ENCODE measurements at places on chromosomes 6 and 20.

DNA sequence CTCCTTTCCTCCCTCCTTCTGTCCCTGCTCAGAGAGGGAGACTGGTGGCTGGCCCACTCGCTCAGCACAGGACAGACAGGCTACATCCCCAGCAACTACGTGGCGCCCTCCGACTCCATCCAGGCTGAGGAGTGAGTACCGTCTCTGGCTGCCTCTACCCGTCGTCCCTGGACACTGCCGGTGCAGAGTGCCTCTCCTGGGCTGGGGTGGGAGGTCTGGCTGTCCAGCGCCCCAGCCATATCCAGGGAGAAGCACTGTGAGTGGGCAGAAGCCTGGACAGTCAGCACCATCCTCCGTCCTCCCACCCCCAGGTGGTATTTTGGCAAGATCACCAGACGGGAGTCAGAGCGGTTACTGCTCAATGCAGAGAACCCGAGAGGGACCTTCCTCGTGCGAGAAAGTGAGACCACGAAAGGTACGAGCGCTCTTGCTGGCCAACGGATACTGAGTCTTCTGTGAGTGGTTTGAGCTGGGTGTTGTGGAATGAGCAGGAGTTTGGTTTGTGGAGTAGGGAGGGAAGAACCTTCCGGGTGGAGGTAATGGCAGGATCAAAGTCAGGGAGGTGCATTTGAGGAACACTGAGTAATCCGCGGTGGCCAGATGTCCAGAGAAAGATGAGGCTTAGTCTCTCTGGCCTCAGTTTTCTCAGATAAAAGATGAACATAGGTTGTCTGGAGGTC, 48.1 kb downstream of the SRC start:
- no peak for DNase-seq

GRCh38 chr20:36848677-36849076, 27.3 kb upstream of the TLDC2 start:
- no peak for DNase-seq

DNA sequence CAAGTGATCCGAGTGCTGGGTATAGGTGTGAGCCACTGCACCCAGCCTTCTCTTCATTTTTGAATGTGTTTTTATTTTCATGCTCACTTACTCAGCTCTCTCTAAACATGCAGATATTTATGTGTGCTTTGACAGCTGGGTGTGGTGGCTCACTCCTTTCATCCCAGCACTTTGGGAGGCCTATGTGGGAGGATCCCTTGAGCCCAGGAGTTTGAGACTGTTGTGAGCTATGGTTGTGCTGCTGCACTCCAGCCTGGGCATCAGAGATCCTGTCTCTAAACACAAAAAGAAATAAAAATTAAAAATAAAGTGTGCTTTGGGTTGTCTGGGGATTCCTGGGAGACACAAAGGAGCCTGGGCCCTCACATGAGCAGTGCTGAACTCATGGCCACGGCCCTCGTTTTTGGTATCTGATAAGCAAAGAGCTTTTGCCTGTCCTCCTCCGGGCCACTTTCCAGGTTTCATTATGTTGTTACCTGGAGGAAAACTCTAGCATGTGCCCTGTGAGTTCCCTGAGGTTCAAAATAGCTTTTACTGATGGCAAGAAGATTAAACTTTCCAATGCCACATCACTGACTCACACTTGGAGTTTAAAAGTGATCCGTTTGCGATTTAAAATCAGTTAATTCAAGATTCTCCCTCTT, 78.5 kb downstream of the CD164 start:
- no peak for DNase-seq

- DNase-seq, result no peak
These were observed 490 bp downstream of the JAG1 start for GRCh38 chr20:10673176-10673841.

DNA sequence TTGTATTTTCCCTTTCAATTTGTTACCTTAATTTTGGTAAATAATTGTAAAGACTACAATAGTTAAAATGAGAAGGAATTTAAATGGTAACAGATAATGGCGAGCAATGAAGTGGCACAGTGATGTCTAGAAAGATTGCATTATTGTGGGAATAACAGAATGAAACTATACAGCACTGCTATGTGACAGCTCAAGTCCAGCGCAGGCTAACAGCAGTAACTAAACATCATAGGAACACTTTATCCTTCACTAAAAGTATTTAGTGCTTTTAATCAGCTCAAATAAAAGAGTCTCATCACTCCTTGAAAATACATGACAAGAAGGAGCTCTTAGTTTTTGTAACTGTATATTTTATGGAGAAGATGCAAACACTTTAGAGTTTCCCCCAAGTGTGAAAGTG, 190.8 kb downstream of the TENT5A start:
- DNase-seq, result no peak

GRCh38 chr6:133551847-133552341, 310.7 kb downstream of the EYA4 start:
- DNase-seq, result peak; percentile 98

DNA sequence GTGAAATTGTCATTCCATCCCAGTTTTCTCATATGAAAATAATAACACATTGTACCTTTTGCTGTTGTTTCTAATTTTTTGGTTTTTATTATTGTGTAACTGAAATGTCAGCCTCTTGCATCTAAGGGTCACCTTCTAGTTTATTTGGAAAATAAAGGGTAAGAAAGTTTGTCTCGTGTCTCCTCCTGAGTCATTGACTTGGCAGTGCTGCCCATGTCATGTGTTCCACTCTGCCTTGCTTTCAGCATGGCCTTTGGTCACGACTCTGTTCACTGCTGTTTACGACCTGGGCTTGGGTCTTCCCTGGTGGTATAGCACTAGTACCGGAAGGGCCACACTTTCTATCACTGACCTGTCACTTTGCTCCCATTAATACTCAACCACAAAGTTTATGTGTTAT, 171.4 kb upstream of the RSPO3 start:
- no peak for DNase-seq

GRCh38 chr6:35148167-35148741, 7.1 kb upstream of the TCP11 start:
- no peak for DNase-seq

GRCh38 chr6:6626187-6626586, 37.7 kb downstream of the LY86 start:
- DNase-seq, result no peak

DNA sequence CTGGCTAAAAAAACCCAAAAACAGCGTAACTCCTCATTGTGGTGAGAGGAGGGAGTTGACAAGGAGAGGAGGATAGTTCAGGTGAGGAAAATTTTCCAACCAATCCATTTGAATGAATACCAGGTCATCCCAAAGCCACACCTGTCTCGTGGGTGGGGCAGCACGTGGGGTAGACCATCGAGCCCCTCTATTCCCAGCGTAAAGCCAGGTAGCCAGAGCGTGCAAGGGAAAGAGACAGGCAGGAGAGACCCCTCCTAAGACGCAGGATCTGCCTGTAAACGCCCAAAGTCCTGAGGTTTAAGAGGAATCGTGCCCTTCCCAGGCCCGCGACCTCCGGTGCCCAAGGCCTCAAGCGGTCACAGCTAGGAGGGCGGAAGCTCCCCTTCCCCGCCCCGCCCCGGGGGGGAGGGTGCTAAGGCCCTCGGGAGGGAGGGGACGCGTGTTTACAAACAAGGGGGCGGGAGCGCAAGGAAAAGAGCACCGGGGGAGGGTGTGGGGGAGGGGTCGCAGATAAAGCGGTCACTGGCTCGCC, 712 bp downstream of the RXRB start:
- no peak for DNase-seq

GRCh38 chr20:10971096-10971495, 297.3 kb upstream of the JAG1 start:
- no peak for DNase-seq

- no peak for DNase-seq
These were observed 36.2 kb downstream of the SNX5 start for GRCh38 chr20:17932396-17932795.

Measured in smooth muscle cell of the brain vasculature (primary cell).